ENCODE measurements at places on chromosomes 1 and 21.

GRCh38 chr1:219128957-219129356 lies 44.7 kb upstream of the LYPLAL1 start:
- DNase-seq, result no peak

DNA sequence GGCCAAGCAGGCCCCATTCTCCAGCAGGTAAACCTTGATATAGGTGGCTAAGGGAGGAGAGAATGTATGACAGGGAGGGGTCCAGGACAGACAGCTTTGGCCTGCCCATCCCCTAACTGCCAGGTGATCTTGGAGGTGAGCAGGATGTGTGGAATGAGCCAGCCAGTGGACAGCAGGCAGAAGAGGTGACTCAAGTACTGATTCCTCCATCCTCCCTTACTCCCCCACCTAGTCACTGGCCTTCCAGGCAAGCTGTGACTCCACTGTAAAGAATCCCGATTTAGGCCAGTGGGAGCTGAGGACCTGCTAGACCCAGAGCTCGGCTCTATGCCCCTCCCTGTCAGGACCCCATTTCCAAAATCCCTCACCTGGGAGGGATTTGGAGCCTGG lies 36.6 kb downstream of the RIMS3 start:
- DNase-seq, result no peak

- no peak for DNase-seq
Measured at GRCh38 chr1:44484155-44484688, 79.2 kb downstream of the RNF220 start.

GRCh38 chr1:245327360-245327759 lies 172.6 kb downstream of the KIF26B start:
- DNase-seq, result no peak

DNA sequence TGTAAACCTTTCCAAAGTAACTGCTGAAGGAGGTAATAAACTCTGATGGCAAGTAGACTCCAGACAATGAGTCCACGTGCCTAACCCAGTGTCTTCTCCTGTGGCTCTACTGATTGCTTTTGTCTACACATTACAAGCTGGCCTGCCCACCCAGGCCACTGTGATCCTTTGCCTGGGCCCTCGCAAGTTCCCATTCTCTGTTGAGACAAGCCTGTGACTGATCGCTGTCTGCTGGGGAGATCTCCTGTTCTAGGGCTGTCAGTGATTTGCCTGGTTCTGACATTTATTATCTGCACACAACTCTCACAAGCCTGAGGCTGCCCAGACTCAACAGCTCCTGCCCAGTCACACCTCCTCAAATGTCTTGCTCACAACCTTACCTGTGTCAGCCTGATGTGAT lies 81.4 kb downstream of the CYYR1 start:
- DNase-seq, result no peak

- no peak for DNase-seq
Measured at GRCh38 chr1:36585569-36586548, 103.1 kb upstream of the CSF3R start.

DNA sequence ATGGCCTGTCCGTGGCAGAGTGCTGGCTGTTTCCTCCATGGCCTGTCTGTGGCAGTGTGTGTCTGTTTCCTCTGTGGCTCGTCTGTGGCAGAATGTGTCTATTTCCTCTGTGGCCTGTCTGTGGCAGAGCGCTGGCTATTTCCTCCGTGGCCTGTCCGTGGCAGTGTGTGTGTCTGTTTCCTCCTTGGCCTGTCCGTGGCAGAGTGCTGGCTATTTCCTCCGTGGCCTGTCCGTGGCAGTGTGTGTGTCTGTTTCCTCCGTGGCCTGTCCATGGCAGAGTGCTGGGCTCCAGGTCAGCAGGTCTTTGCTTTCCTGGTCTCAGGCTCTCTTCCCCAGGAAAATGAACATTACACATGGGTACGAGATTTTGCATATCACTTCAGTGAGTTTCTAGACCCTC lies 138.4 kb upstream of the IPO9 start:
- DNase-seq, result no peak

- no peak for DNase-seq
Measured at GRCh38 chr1:154598871-154599635, 8.9 kb downstream of the ADAR start.

Measured in effector CD4-positive, alpha-beta T cell (primary cell).